ENCODE measurements at places on chromosomes 3 and 15.

GRCh38 chr3:41222012-41222411, 22.7 kb downstream of the CTNNB1 start:
- no peak for DNase-seq

DNA sequence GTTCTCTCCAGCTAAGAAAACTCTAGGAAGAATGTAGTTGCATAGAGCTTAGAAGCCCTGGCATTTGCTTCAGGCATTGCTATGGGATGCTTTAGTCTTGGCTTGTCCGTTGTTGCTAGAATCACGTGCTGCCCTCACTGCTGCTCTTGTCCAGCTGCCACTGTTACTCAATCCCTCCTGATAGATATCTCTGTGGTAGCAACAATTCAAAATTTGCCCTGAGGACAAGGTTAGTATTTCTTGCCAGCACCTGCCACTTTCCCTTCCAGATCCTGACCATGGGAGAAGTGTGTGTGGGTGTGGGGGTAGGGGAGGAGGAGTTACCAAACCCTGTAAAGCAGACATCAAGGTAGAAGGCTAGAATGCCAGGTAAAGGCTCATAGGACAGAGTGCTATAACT, 113.8 kb downstream of the PPM1L start:
- DNase-seq = no peak

DNA sequence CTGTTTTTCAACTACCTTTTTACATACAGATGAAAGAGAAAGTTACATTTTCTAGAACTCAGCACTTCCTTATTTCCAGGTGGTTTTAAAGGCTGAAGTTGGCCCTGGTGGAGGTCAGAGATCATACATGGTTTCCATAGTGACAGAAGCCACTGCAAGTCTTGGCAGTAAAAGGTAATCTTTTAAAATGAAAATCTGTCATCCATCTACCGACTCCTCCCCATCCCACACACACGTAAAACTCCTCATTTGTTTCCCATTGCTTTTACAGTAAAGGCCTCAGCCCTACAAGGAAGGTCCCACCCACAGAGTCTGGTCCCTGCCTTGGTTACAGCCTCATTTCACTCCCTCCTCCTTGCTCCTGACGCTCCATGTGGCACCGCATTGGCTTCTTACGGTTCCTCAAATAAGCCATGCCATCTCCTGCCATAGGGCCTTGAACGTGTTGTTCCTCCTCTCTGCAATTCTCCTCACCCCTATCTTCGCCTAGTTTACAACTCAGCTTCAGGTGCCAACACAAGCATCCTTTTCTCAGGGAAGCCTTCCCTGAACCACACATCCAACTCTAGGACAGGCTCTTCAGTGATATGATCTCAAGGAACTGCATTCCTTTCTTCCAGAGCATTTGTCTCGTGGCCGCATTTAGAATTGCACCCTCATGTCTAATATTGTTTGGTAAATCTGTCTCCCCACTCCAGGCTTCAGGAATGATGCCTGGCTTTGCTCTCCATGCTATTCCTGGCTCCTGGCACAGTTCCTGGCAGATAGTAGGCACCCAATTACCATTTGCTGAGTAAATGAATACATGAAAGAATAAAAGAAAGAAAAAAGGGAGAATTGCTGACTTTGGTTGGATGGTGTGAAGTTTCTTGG, 2.6 kb downstream of the CYP19A1 start:
- DNase-seq = no peak

GRCh38 chr3:140552898-140553297, 125.0 kb upstream of the TRIM42 start:
- DNase-seq = no peak

GRCh38 chr15:66588537-66588936, 22.7 kb upstream of the LCTL start:
- no peak for DNase-seq

DNA sequence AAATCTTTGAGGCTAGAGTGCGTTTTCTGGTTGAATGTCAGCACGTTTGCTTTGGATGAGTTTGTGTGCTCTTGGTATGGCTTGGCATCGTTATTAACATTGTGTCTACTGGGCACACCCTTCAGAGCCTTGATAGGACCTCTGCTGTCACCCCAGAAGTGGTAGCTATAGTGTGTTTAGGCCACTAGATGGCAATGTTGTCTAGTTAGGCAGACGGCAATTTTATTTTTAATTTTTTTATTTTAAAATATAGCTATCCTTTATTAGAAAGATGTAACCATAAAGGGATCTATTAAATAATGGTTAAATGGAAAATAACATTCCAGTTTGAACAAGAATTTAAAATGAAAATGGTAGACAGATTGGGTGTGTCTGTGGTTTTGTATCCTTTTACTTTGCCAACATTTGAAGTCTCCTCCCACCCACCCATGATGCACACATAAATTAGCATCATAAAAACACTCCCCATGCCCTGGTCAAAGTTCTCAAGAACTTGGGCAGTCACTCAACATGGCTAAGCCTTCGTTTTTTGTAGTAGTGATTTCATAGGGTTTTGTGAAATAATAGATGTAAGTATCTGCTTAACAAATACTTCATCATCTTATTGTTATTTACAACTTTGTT, 200.7 kb downstream of the KCNH8 start:
- DNase-seq = peak; percentile 17

GRCh38 chr3:98657457-98657856, 64.0 kb upstream of the CPOX start:
- DNase-seq = no peak

DNA sequence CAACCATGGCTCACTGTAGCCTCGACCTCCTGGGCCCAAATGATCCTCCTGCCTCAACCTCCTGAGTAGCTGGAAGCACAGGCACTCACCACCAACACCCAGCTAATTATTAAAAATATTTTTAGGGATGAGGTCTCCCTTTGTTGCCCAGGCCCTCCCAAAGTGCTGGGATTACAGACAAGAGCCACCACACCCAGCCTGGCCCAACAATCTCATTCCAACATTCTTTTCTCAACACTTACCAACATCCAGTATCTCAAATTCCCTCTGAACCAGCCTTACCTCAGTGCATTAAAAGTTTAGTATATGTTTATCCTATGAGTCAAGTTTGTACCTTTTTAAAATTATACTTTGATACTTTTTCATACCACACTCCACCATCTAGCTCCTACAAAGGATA, 25.0 kb downstream of the ANXA2 start:
- no peak for DNase-seq

DNA sequence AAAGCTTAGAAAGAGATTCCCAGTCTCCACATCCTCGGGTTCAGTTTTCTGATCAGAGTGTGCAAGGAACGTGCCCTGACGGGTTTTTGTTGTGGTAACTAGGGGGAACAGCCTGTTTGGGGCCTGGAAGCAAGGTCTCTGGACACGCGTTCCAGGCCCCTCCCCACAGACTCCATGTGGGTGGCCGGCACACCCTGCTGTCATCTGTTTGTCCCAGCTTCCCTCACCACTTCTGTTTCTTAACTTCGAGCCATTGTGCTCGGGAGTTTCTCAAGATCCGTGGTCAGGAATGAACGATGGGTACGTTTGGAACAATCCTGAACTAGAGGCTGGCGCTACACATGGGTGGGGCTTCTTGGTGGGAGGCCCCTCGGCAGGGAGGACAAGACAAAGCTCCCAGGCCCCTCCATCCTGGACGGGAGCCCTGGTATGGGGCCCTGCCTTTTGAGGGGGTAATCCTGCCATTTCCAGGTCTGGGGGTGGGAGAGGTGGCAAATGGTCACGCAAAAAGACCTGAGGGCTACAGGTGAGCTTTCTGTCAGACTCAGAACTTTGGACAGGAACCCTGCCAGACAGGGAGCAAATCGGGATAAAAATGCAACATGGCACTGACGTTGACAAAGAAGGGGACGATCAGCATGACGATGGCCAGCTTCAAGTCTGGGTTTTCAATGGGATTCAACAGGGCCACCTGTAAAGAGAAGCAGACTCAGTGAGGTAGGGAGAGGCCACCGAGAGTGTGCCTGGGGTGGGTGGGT, 8.5 kb upstream of the MUSTN1 start:
- DNase-seq = no peak

- DNase-seq = no peak
These were observed 1.9 kb downstream of the DNAJA4 start for GRCh38 chr15:78266229-78266628.

GRCh38 chr15:78274994-78275393, 10.6 kb downstream of the DNAJA4 start:
- DNase-seq = no peak

- DNase-seq = no peak
These were observed 186.6 kb upstream of the FEZF2 start for GRCh38 chr3:62559831-62560445.

DNA sequence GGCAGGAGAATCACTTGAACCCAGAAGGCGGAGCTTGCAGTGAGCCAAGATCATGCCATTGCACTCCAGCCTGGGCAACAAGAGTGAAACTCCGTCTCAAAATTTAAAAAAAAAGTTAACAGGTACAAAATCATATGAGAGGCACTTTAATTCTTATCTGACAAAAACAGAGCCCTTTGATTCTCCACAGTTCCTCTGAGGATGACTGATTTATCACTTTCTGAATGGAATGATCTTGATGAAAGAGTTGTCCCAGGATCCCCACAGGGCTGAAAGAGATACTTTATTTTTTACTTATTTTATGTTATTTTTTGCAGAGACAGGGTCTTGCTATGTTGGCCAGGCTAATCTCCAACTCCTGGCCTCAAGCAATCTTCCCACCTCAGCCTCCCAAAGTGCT, 4.0 kb downstream of the LHFPL4 start:
- no peak for DNase-seq

DNA sequence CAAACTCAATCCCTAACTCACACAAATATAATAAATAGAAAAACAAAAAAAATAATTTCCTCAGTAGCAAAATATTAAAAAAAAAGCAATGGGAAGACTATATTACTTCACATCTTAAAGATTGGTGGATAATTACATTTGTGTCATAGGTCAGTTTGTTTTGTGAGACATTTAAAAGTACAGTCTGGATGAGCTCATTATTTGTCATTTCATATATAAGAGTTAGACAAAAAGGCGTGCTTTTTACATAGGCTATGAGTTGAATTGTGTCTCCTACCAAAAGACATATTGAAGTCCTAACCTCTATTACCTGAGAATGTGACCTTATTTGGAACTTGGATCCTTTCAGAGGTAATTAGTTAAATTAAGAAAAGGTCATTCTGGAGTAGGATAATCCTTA, 710.1 kb upstream of the CBLB start:
- DNase-seq = no peak

- no peak for DNase-seq
These were observed 51.5 kb downstream of the RAD18 start for GRCh38 chr3:8911781-8912180.

GRCh38 chr15:100434038-100434437, 92.3 kb upstream of the ADAMTS17 start:
- DNase-seq = no peak

- DNase-seq = no peak
These were observed 116.5 kb downstream of the LPP start for GRCh38 chr3:188270423-188270972.

DNA sequence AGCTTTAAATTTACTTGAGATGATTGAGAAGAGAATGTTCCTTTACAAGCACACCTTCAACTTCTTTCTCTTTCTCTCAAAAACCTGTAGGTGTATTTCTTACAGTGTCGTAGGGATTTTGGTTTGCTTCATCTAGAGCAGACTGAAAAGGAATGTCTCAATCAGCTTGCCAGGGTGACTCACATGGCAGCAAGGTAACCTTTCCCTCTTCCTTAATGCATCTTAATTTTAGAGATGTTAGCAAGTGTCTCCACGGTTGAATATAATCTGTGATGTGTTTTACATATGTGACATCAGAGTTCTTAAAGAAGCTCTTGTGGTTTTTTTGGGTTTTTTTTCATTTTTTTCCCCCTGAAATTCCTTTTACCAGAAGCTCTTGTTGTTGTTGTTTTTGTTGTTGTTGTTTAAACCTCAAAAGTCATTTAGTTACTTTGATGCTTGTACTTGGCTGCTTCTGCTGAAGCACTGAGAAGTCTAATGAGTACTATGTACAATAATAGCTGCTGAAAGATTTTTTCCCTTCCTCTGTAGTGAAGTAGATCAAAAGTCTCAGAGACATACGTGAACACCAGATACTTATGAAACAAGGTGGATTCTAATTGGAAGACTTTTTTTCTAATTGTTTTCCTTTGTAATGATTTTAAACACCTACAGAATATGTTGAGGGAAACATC, 83.1 kb downstream of the RETNLB start:
- DNase-seq = no peak

DNA sequence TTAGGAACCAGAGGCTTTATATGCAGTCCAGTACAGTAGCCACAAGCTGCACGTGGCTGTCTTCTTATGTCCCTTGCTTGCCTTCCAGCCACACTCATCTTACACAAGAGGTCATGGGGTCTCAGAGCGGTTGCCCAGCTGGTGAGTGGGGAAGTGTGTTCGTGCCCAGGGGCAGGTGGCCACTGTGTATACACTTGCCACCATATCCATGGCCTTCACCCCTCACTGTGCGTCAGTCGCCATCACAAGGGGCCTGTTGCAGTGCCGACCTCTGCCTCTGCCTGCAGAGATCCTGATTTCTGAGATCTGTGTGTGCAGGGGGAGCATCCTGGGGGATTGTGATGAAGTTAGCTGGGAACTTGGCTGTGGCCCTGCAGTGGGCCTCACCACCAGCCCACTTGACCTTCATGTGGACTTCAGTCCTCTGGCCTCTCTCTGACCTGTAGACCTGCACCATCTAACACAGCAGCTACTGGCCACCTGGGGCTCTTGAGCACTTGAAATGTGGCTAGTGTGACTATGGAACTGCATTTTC, 43.1 kb upstream of the SACM1L start:
- no peak for DNase-seq

DNA sequence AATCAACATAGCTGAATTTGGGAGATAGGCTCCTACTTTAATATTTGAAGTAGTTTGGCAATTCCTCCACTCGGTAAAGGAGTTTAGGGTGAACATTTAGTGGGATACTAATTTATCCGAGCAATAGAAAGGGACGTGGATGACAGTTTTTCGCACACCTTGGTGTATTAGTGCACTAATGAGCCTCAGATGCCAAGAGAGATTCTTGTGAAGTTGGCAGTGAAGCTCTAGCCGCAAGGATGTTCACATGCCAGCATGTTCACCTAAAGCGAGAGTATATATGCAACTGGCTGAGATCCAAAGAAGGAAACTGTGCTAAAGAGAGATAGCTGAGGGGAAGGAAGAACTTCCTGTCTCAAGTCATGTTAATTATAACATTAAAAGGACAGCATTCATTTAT, 58.5 kb downstream of the TGFBR2 start:
- DNase-seq = no peak

- DNase-seq = no peak
These were observed 50.7 kb downstream of the SLC41A3 start for GRCh38 chr3:126033051-126033745.

- DNase-seq = no peak
These were observed 21.3 kb downstream of the UBA5 start for GRCh38 chr3:132681421-132681820.
